Smooth muscle cell of trachea (primary cell): ENCODE measurements at places on chromosomes 4 and X. TPM values are rescaled to one million over a fixed set of nuclear protein-coding genes. Genes with fewer than 3 reads are reported as not detected.

CLDN22 gene
- total RNA-seq, result not detected in 2 replicates

ATP11C gene
- total RNA-seq, result 48.8 and 70.1 TPM in 2 replicates

DDX53 gene
- total RNA-seq, result not detected in 2 replicates

HAUS7 gene
- total RNA-seq, result 13.7 and 17.0 TPM in 2 replicates

SRP72 gene
- 98.6 and 102 TPM in 2 replicates for total RNA-seq

TMPRSS11E gene
- total RNA-seq, result not detected in 2 replicates

ASB9 gene
- 1.2 and 2.5 TPM in 2 replicates for total RNA-seq
